Activated naive CD8-positive, alpha-beta T cell treated with anti-CD3 and anti-CD28 coated beads for 36 hours (primary cell): ENCODE measurements at places on chromosomes 4 and X.
A peak's percentile ranks its signal among the peaks of the same experiment; 100 is the strongest.

DNA sequence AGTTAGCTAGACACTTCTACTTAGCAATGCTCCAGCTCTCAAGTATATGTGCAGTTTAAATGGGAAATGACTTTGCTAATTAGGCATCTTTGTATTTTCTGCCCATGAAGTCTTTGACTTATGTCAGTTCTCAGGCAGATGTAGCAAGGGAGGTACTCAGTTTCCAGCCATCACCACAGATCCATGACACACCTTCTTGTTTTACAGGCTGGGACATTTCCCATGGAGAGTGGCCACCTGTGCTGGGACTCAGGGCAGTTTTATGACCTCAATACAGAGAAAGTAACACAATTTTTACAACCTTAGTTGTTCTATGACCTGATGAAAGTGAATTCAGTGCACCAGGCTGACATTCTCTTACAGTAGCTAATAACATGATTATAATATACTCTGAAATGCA, 280.7 kb upstream of the GK2 start:
- H3K36me3 ChIP-seq: no peaks in the 10 kb centered on the region
- no peak for DNase-seq
- H3K27me3 ChIP-seq: no peaks in the 10 kb centered on the region
- no peaks in the 10 kb centered on the region for H3K4me1 ChIP-seq
- H3K4me3 ChIP-seq: no peak overlapping the region

DNA sequence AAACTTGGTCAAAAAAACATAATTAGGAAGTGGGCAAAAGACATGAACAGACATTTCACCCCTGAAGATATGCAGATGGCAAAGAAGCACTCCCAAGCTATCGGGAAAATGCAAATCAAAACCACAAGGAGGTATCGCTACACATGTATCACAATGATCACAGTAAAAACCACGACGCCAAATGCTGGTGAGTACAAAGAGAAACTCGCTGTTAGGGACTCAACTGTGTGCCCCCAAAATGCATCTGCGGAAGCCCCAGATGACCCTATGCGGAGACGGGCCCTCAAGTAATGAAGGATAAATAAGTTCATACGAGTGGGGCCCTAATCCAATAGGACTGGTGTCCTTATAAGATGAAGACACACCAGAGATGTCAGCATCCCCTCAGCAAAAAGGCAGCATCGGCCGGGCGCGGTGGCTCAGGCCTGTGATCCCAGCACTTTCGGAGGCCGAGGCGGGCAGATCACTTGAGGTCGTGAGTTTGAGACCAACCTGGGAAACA, 10.2 kb downstream of the GAK start:
- H3K27ac ChIP-seq: peak overlapping the region; percentile 79
- H3K4me3 ChIP-seq: peak overlapping the region; percentile 42
- DNase-seq: peak; percentile 20
- H3K27me3 ChIP-seq: no peaks in the 10 kb centered on the region
- peaks cover 45% of the 10 kb centered on the region for H3K36me3 ChIP-seq

- H3K27ac ChIP-seq: no peak overlapping the region
- H3K36me3 ChIP-seq: no peaks in the 10 kb centered on the region
- H3K4me1 ChIP-seq: no peaks in the 10 kb centered on the region
- no peaks in the 10 kb centered on the region for H3K27me3 ChIP-seq
- no peak overlapping the region for H3K4me3 ChIP-seq
Measured at GRCh38 chrX:67636532-67636931, 92.7 kb downstream of the AR start.

DNA sequence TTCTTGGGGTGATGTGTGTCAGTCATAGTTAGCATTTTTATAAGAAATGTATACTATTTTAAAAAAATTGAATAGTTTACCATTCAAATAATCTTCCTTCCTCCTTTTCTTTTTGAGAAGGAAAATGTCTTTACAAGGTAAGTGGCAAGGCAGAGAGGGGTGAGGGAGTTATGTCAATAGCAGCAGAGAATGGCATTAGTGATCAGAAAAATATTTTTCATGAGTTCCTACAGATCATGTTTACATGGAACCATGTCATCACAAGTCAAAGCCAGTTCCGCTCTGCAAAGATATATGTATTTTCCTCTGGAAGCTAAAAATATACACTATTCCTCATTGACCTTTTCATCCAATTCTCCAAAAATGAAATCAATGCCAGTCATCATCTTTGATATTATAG, 67.3 kb downstream of the PTPN13 start:
- H3K27ac ChIP-seq: no peak overlapping the region
- no peaks in the 10 kb centered on the region for H3K36me3 ChIP-seq
- no peaks in the 10 kb centered on the region for H3K27me3 ChIP-seq
- no peak for DNase-seq

GRCh38 chr4:124694306-124694705, 18.2 kb downstream of the ANKRD50 start:
- H3K27ac ChIP-seq: no peak overlapping the region
- no peaks in the 10 kb centered on the region for H3K4me1 ChIP-seq
- no peak overlapping the region for H3K4me3 ChIP-seq
- H3K36me3 ChIP-seq: peaks cover 2% of the 10 kb centered on the region

DNA sequence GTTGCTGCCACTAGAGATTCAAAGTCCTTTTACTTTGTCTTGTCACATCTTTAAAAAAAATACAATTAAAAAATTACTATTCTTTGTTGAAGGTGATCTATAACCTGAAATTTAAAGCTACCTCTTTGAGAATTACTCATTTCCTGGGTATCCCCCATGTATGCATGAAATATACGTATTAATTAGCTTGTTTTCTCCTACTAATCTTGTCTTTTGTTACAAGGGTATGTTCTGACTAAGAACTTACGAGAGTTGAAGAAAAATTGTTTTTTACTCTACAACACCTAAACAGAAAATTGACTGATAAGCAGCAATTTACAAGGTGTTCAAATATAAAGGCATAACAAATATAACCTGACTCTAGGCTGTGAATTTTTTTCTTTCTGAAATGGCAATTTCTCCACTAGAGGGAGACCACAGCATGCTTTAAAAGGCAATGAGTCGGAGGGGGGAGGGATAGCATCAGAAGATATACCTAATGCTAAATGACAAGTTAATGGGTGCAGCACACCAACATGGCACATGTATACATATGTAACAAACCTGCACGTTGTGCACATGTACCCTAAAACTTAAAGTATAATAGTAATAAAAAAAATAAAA, 249.6 kb downstream of the OPHN1 start:
- H3K36me3 ChIP-seq: no peaks in the 10 kb centered on the region
- DNase-seq: no peak
- peaks cover 4% of the 10 kb centered on the region for H3K4me1 ChIP-seq
- no peak overlapping the region for H3K4me3 ChIP-seq
